ENCODE measurements at places on chromosomes 7 and 10. TPM values are rescaled to one million over a fixed set of nuclear protein-coding genes. Genes with fewer than 3 reads are reported as not detected.

DNA sequence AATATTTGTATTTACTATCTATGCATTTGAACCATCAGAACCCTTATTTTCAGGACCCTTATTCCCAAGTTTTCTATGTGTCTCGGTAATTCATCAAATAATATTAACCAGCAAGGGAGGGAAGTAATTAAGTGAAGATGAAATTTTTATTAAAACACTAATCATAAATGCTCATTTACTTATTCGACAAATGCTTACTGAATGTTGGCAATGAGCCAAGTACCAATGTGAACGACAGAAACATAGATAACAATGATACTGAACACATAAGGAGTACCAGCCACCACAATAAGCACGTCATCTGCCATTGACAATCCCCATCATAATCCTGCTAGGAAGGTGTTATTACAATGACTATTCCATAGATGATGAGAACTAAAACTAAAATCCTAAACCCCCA lies 45.5 kb downstream of the GRM8 start:
- DNase-seq: no peak

- no peak for DNase-seq
Observed at GRCh38 chr10:43471146-43471545, 34.2 kb downstream of the ZNF487 start.

PCDH15 gene
- total RNA-seq: not detected

DNA sequence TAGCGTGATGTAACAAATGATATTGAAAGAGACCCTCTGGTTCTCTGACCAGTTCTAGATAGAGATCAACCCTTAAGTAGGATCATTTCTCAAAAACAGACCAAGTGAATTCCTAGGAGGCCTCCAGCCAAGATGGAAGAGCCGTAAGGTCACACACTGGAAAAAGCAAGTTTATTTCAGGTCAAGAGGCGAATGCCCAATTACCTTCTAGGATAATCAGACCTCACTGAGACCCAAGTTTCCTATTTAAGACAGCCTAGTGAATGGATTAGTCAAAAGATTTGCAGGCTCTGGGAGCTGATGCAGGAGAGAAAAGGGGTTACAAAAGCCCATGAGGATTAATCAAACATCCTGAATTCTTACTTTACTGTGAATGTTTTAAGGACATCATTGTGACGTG lies 486.1 kb upstream of the NRP1 start:
- DNase-seq: no peak

PDE6C gene
- total RNA-seq: not detected

ATRNL1 gene
- not detected for total RNA-seq

- DNase-seq: no peak
Observed at GRCh38 chr10:97047083-97047736, 138.5 kb downstream of the SLIT1 start.

GRCh38 chr7:39683216-39683845 lies 60.0 kb downstream of the RALA start:
- DNase-seq: no peak

DNA sequence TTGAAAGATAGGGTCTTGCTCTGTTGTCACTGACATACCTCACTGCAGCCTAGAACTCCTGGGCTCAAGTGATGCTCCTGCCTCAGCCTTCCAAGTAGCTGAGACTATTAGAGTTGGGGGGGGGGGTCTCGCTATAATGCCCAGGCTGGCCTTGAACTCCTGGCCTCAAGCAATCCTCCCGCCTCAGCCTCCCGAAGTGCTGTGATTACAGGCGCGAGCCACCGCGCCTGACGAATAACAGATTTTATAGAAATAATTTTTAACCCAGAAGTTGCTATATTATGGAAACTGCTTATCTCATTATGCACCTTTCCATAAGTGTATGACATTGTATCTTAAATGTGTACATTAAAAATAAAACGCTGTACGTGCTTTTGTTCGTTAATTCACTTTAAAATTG lies 846 bp downstream of the ANKRD26 start:
- no peak for DNase-seq

DNA sequence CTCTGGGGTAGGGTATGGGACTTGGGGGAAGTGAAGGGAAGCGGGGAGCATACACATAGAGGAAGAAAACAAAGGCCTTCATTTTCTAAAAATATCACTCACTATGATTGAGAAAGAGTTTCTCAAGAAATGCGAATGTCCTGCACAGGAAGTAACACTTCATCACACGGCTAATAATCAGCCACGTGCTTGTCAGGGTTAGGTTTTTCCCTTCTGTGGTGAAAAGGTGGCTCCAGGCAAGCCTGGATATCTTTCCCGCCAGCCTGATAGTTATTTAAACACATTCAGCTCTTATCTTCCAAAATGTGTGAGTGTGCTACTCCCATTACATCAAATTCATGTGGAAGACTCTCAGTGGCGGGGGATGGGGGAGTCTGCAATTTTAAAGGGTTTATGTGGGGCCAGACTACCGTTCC lies 166.4 kb upstream of the ADO start:
- no peak for DNase-seq

NAT16 gene
- not detected for total RNA-seq

DNA sequence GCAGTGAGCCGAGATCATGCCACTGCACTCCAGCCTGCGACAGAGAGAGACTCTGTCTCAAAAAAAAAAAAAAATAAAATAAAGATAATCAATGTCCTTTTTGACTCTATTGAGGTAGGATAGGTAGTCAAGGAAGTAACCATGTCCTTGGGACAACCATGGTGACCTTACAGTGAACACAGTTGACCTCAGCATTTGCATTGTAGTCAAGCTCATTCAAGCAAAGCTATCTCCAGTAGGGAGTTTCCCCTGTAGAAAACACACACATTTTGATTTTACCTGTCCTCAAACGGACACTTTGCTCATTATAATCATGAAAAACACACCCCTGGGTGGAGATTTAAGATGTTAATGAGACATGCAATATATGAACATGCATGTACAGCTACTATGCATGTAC lies 171.7 kb downstream of the KIF20B start:
- no peak for DNase-seq

Measured in CD8-positive, alpha-beta memory T cell (primary cell).